K562 (cell line): ENCODE measurements at places on chromosomes 11 and 22. TPM values are rescaled to one million over a fixed set of nuclear protein-coding genes. Genes with fewer than 3 reads are reported as not detected.

GRCh38 chr11:12683874-12684273 is 9.7 kb downstream of the TEAD1 start:
- no peak for DNase-seq
- H3K27ac ChIP-seq, result no peak overlapping the region
- peaks cover 52% of the 10 kb centered on the region for H3K4me1 ChIP-seq
- no peaks in the 10 kb centered on the region for H3K36me3 ChIP-seq
- H3K4me3 ChIP-seq, result no peak overlapping the region

- peak overlapping the region; percentile 83 for H3K27ac ChIP-seq
- peaks cover 30% of the 10 kb centered on the region for H3K4me1 ChIP-seq
- peak; percentile 51 for DNase-seq
- H3K27me3 ChIP-seq, result no peaks in the 10 kb centered on the region
- peak overlapping the region; percentile 59 for H3K4me3 ChIP-seq
These were observed 1.1 kb downstream of the MTFP1 start for GRCh38 chr22:30426388-30427353.

DNA sequence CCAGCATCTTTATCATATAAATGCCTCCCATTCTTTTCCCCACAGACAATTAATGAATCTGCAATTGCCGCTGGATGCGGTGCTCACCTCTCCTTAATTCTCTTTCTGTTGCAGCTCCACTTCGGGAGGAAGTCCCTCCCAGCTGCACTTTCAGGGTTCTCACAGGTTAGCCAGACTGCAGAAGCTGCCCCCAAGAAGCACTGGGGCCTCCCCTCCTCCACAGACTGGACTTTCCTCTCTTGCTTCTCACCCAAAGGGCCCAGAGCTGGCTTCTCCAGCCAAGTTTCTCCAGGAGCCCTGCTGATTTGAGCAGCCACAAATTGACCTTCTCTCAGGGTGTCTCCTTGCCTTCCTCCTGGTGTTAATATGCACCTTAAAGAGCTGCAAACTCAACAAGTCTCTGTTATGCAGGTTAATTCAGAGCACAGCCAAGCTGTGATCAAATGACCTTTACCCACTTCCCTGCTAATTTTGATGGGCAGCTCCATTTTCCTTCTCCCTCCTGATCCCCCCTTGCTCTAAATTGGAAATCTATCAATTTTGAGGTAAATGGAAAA is 298.9 kb downstream of the BUD13 start:
- H3K27ac ChIP-seq, result no peak overlapping the region
- DNase-seq, result no peak
- no peaks in the 10 kb centered on the region for H3K36me3 ChIP-seq
- no peak overlapping the region for H3K4me3 ChIP-seq
- H3K4me1 ChIP-seq, result no peaks in the 10 kb centered on the region

XRCC6 gene
- total RNA-seq, result 294 and 302 TPM in 2 replicates

- H3K36me3 ChIP-seq, result no peaks in the 10 kb centered on the region
- no peaks in the 10 kb centered on the region for H3K4me1 ChIP-seq
- H3K27ac ChIP-seq, result no peak overlapping the region
- no peak overlapping the region for H3K4me3 ChIP-seq
These were observed 135.7 kb downstream of the C11orf91 start for GRCh38 chr11:33564856-33565453.
